ENCODE measurements at places on chromosomes 5 and 9.

DNA sequence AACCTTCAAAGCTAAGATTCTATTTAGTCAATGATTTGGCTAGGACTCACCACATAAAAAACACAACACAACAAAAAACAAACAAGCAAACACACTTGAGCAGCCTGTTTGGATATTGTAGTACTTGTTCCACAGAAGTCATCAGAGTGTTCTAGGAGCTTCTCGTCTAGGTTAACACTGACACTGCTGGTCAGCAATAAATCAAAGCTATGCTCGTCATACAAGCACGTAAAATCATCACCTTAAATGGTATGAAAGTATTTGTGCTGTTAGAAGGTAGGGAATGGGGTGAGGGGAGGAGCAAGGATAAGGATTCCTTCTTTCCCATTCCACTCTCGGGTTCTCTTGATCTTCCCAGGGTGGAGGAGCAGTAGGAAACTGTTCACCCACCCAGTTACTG is 88.0 kb downstream of the ARL15 start:
- DNase-seq: no peak

GRCh38 chr5:3446410-3446809 is 149.2 kb upstream of the IRX1 start:
- DNase-seq: no peak

DNA sequence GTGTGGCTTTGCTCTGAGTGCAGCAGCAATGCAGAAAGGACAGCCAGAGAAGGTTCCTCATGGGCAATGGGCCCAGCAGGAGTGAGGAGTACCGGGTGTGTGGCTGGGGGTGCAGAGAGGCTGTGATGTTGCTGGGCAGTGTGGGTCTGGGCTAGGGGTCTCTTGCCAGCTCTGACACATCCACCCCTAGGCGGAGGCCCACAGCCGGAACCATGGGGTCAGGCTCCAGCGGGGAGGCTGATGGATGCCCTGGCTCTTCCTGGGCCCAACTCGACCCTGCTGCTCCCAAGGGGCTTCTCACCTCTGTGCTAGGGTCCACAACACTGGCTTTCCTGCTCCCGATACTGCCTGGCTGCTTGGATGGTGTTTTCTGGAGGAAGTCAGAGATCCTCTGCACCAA is 19.9 kb downstream of the TBC1D9B start:
- DNase-seq: no peak

DNA sequence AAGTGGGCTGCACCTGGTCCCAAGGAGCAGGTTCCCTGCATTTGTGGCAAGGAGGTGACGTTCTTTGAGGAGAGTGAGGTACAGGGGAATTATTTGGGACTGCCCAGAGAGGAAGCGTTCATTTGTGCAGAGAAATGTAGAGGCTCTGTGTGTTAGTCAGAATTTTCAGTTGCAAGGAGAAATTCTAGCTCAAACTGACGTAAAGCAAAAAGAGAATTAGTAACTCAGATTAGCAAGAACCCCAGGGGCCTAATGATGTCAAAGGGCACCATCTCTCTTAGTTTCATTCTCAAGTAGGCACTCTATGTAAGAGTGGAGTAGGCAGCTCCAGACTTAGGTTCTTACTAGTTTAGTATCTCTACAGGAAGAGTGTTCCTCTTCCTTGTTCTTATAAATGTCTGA is 2.4 kb upstream of the TXN start:
- DNase-seq: no peak

DNA sequence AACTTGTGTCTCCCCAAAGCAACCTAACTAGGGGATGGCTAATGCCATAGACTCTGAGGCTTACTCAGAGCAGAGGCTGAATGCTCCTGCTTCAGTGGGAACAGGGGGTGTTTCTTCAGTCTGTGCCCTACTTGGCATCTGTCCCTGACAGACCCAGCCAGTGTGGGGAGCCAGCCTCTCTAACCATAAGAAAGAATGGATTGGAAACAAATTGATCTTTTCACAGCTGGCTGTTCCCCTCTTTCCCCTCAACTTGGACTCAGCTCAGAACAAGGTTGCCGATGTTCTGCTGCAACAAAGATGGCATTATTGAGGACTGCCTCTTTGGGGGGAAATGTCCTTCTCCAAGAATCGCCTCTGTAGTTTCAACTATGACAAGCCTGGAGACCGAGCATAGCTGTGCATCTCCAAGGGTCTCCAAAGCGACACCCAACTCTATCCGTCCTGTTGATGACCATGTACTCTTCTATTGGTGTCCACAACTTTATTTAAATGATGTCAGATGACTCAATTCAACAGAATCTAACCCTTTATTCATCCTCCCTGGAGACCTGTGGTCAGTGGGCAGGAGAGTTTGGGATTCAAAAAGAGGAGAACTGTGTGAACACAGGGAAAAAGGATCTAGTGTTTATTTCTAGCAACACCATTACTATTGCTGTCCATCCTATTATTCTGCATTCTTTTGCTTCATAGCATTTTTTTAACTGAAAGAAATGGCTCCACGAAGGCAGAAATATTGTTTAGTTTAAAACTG is 24.7 kb upstream of the TNC start:
- DNase-seq: no peak

GRCh38 chr9:16726029-16726428 is 144.4 kb downstream of the BNC2 start:
- DNase-seq: no peak

GRCh38 chr5:115324021-115324420 is 27.6 kb upstream of the CCDC112 start:
- DNase-seq: no peak

- no peak for DNase-seq
These were observed 64.3 kb downstream of the CSNK1A1 start for GRCh38 chr5:149486726-149487635.

DNA sequence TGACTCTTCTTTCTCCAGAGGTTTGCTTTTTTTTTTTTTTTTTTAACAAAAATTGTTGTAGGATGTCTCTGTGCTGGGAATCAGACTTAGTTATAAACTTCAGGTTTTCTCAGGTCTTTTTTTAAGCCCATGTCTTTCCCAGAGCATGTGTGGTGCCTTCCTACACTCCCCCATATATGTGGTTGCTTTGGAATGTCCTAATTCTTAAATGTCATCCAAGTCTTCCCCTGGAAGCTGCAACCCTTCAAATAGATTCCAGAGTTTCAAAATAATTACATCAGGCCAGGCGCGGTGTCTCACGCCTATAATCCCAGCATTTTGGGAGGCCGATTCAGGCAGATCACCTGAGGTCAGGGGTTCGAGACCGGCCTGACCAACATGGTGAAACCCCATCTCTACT is 73.2 kb upstream of the FAM120A start:
- no peak for DNase-seq

DNA sequence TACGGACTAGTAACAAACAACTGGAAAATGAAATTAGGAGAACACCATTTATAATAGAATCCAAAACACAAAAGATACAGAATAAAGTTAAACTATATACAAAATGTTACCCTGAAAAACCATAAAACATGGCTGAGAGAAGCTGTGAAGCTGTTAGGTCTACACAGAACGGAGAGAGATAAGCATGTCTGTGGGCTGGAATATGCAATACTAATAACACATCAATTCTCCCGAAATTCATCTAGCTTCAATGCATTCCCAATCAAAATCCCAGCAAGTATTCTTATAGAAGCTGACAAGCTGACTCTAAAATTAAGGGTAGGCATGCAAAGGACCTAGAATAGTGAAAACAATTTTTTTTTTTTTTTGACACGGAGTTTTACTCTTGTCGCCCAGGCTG is 32.5 kb downstream of the CAMSAP1 start:
- DNase-seq: no peak

- no peak for DNase-seq
These were observed 25.8 kb upstream of the EFNA5 start for GRCh38 chr5:107696498-107696897.

- DNase-seq: no peak
These were observed 2.8 kb upstream of the FBXL17 start for GRCh38 chr5:108384741-108385140.

DNA sequence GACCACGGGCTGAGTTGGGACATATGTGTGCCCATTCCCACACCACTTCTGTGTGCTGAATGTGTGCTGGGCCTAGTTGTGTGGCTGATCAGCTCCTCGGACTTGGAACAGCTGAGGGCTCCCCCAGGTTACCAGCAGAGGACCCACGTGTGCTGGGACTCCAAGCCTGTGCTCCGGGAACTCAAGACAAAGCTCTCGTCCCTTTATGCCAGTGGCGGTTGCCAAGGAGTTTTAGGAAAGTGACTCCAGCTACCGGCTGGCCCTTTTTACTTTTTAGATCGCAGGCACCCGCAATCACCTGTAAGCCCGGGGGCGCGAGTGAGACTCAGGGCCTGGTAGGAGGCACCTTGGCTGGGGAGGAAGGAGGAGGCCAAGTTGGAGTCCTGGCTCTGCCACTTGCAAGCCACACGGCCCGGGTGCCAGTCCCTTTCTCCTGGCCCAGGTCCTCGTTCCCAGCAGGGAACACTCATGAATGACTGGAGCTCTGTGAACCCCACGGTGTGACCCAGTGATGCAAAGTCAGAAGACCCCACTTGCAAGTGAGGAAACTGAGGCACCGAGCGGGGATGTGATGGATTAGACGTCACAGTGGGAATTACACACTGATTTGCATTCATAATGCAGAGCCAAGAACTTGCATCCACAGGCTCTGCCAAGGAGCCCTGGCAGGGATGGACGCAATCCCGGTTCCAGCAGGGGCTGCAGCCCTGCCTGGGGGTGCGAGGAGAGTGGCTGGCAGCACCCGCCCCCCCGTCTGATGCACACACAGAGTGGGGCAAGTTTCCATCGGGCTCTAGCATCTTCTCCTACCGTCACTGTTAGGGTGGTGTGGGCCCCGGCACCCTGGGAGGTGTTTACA is 26.9 kb downstream of the CRB2 start:
- DNase-seq: no peak

DNA sequence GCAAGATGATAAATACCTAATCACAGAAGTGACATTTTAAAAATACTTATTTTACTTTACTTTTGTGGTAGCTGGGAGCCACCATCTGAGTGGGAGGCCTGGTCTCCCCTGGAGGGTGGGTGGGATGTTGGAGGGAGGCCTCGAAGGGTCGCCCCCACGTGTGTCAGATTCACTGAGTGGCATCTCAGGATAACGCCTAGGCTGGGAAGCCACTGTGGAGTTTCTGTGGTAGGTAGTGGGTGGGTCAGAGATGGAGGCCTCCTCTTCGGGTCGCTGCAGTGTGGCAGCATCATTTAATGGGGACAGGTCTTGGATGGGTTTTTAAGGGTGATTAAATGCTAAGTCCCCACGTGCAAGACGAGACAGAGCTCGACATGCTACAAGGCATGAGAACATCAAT is 1154.8 kb upstream of the CDH18 start:
- DNase-seq: no peak

DNA sequence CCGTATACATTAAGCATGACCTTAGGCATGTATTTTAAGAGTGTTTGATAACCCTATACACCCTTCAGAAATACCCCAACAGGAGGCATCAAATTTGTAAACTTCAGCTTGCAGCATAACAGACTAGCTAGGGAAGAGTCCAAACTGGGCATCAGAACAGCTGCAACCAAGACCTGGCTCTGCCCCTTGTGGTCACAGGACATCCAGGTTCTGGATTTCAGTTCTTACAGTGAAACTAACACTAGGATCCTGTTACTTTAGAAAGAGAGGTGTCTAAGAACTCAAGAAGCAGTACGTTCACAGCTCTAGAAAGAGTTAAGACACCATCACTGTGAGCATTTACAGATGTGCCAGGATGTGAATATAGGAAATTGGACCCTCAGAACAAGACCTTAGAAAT is 229.8 kb downstream of the BNC2 start:
- no peak for DNase-seq

Measured in omental fat pad (tissue), 4 donors.